ENCODE measurements at places on chromosomes 11 and 22.

- no peak for DNase-seq
These were observed 28.2 kb upstream of the CTSD start for GRCh38 chr11:1791912-1792311.

DNA sequence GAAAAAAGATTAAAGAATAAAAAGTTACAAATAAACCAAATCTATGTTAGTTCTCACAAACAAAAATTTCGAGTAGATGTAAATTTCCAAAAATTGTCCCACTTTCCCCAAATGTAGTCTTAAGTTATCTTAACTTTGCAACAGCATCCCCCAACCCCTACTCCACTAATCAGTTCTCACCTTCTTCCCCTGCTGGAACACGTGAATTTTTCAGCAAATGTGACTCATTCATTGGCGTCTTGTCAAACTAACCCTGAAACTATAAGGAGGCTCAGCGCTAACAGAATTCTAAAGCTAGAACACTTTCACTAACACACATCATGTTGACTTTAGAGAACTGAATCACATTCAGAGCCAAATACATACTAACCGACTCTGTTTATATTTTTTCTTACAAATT lies 46.1 kb downstream of the PHF21A start:
- DNase-seq: no peak

DNA sequence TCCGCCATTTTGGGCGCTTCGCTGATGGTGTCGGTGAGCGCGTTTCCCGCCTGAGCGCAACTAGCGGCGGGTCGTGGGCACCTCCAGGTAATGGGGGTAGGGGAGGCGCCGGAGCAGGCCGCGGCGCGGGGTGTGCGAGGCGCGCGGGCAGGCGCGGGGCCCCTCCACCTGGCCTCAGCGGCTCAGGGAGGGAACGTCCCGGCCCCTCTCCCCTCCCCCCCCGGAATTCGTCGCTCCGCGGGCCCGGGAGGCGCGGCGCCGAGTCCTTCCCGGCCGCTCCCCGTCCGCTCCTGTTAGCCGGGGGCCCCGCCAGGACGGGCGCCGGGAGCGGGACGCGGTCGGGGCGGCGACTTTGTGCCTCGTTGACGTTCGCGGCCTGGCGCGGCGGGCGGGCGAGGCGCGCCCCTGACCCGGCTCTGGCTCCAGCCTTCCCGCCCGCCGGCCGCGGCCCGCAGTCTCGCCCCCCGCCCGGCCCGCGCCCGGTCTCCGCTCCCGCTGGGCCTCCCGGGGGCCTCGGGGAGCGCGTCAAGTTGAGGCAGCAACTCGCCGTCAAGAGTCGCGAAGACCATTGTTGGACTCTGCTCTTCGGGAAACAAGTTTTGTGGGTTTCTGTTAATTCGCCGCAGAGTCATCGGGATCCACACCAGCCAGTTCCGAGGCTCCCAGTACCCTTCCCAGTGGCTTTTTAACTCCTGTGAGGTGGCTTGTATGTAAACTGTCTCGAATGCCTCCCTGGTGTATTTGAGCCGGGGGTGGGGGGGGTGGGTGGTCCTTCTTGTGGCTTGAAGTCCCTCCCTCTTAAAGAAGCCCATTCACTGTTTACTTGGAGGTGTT lies at the start of gene PPP6R3:
PPP6R3 (plus strand) TSS at position 12 of the 834 bp plus-strand sequence. CDS start 76,913 bp downstream, outside the sequence.
- no peak for DNase-seq

DNA sequence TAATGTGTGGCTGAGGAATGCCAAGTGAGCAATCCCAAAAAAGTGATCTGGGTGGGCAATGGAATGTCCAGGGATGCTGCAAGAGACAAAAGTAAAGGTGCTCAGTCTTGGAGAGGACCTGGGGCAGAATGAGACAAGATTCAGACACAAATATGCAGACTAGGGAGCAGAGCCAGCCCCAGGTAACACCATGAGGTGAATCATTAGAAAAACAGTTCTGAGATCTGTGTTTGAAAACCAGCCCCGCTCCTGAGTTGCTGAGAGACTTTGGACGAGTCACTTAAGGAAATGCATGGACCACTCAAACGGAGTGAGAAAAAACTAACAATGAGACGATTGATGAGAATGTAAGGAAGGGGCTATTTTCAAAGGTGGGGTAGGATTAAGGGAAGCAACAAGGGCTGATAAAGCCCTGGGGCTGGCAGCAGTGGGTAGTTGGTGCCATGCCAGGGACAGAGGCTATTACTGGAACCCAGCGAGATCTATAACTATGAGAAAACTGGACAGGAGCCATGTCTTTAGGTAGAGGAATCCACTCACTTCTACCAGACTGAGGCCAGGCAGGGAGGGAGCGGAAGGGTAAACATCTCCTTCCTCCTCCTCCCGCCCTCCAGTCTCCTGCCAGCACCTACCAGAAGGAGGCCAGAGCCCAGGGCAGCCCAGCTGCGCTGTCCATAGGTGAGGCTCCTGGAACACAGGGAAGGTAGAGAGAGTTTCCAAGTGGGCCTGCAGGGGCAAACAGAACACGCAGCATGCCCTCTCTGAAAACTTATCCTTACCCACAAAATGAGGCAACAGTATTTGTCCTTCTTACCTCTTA lies 130.4 kb upstream of the TEAD1 start:
- no peak for DNase-seq

DNA sequence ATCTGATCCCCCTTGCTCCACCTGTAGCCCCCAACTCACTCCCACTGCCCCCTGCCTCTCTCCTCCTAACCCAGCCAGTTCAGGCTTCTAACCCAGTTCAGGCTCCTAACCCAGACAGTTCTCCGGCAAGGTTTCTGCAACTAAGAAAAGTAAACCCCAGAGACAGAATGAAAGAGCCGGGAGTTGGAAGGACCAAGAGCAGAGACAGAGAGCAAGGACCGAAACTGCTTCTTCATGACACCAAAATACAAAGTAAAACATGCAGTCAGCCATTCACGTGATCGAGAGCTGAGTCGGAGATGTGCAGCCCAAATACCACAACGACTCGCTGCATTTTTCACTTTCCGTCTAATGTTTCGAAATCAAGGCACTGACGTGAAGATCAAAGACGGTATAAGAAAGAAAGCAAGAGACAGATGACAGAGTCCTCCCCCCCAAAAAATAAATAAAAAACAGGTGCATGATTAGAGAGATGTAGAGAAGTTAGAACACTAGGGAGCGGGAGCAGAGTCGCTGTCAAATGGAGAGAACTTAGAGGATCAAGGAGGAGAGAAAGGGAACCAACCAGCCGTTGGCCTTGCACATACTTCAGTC lies 884 bp downstream of the IL10RA start:
- peak; percentile 68 for DNase-seq

DNA sequence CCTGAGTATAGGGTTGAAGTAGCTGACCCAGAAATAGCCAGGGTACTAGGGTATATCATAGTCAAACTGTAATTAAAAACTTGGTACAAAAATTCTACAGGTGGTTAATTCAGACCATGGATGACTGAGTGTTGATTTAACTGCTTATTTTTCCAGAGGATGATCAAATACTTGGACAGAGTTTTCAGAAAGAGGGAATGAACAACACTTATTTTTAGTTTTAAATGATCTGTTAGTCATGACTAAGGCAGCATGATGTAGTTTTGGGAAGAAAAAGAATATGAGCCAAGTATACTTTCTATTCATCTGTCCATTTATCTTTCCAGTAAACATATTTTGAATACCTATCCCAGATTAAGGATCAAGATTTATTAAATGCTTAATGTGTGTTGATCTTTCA lies 19.8 kb upstream of the CCDC89 start:
- DNase-seq: no peak

DNA sequence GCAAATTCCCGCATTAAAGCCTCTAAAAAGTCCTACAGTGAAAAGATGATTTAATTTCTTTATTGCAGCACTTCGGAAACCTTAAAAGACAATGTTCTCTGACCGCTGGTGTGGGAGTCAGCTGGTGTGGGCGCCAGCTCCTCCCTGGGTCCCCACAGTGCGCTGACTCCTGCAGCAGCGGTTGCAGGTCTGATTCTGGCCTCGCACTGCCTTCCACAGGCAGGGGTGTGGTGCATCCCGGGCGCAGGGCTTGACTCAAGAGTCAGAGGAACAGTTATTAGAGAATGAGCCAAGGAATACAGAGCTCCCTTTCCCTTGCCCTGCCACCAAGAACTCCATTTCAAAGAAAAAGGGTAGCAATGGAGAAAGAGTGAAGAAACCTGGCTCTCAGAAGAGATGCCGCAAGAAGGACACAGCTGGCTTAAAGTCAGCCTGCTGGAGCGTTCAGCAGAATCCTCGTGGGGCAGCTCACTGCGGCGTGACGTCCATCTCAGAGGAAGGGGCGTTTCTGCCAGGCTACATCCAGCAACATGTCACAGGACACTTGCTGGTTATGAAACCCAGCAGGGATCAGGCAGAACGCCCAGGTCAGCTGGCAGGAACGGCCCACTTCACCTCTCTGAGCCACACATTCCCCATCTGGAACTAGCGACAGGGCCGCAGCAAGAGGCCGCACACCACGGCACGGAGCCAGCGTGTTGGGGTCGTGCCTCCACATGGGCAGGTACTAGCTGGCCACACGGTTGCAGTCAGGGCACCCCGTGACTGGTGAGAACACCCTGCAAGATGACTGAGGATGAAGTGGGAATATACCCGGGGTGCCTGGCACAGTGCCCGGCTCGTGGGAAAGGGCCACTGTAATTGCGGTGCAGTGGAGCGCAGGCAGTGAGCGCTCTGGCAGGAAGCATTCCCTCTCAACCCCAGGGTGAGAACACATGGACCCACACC lies 18.1 kb upstream of the EFCAB6 start:
- DNase-seq: no peak

GRCh38 chr11:115471367-115471766 lies 32.8 kb downstream of the CADM1 start:
- DNase-seq: no peak

- DNase-seq: no peak
These were observed 117.2 kb downstream of the GGTLC2 start for GRCh38 chr22:22761606-22761962.

Measured in effector CD4-positive, alpha-beta T cell (primary cell).